Pancreas (tissue), 10 donors: ENCODE measurements at places on chromosomes 4 and X. TPM values are rescaled to one million over a fixed set of nuclear protein-coding genes. Genes with fewer than 3 reads are reported as not detected.
A peak's percentile ranks its signal among the peaks of the same experiment; 100 is the strongest.

Gene GPRASP2
- 7.0 TPM for total RNA-seq

DNA sequence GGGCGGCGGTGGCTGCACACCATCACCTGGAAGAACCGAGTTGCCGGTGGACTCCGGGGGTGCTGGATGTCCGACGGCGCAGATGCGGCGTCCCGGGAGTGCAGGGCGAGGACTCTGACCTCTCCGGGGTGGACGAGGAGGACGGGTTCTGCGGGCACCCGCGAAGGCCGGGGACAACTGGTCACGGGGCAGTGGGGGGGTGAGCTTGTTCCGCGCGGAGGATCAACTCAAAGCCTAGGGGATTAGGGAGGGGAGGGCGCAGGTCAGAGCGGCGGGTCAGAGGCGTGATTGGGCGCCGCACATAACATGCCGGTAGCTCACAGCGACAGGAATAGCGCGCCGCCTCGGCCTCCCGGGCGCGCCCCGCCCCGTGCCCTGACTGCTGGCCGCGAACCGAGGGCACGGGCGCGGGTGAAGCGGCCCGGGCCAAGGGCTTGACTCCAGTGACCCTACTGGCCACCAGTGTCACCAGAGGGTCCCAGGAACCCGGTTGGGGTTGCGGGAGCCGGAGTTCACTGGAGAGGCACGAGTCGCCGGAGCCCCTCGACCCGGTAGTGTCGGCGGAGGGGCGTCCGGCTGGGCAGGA, at the start of gene KLHL34:
Gene KLHL34 (minus strand): TSS at position 179 of the 586 bp plus-strand sequence. CDS start 542 bp downstream, outside the sequence.
- no peaks in the 10 kb centered on the region for H3K27me3 ChIP-seq
- H3K27ac ChIP-seq: no peak within 1 kb of the TSS
- H3K36me3 ChIP-seq: no peaks in the 10 kb centered on the region
- H3K4me1 ChIP-seq: no peaks in the 10 kb centered on the region
- peak; percentile 17 for DNase-seq

GRCh38 chr4:118033148-118034052, 886 bp upstream of the NDST3 start:
- H3K36me3 ChIP-seq: no peaks in the 10 kb centered on the region
- peak; percentile 51 for DNase-seq
- H3K4me1 ChIP-seq: peaks cover 4% of the 10 kb centered on the region
- no peak overlapping the region for H3K27ac ChIP-seq
- H3K27me3 ChIP-seq: peaks cover 10% of the 10 kb centered on the region

GRCh38 chr4:61210186-61210939, 10.2 kb downstream of the ADGRL3 start:
- no peak for DNase-seq
- no peaks in the 10 kb centered on the region for H3K36me3 ChIP-seq
- H3K27me3 ChIP-seq: no peaks in the 10 kb centered on the region
- H3K4me3 ChIP-seq: no peak overlapping the region
- H3K27ac ChIP-seq: no peak overlapping the region
- H3K4me1 ChIP-seq: no peaks in the 10 kb centered on the region

DNA sequence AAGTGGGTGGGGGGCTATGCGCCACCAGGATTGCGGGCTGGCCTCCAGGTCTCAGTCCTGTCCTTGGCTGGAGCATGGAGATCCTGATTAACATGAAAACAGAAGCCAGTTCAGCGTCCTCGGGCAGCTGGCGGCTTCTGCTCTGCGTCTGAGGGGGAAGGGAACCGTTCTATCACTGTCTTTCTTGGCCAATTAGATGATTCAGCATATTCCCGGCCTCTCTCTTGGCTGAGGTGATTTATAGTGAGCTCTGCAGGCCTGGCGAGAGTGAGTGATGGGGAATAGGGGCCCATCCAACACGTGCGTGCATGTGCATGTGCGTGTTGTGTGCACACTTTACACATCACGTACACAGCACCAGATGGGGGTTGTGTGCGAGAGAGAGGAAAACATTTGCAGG, 145.8 kb upstream of the ATP6AP2 start:
- H3K27me3 ChIP-seq: no peaks in the 10 kb centered on the region
- H3K4me1 ChIP-seq: no peaks in the 10 kb centered on the region
- H3K36me3 ChIP-seq: no peaks in the 10 kb centered on the region
- no peak overlapping the region for H3K27ac ChIP-seq
- H3K4me3 ChIP-seq: no peak overlapping the region

GRCh38 chrX:104430742-104431119, 135.3 kb upstream of the IL1RAPL2 start:
- H3K27ac ChIP-seq: no peak overlapping the region
- no peak for DNase-seq
- H3K4me1 ChIP-seq: no peaks in the 10 kb centered on the region
- H3K36me3 ChIP-seq: no peaks in the 10 kb centered on the region
- no peak overlapping the region for H3K4me3 ChIP-seq
- H3K27me3 ChIP-seq: peaks cover 6% of the 10 kb centered on the region

DNA sequence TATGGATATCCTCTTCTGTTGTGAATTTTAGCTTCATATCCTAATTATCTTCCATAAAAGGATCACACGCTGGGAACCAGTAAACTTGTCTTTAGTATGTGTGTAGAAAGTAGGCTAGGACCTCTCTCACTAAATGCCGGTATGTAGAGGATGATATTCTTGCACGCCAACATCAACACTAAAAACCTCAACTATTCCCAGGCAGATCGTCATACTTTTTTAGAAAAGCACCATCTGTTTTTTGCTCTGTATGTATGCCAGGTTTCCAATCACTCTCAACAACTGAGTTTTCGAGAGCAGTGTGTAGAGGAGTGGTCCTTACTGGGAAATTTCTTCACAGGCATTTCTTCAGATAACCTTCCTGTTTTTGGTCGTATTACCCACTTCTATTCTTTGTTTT, 283.6 kb downstream of the GALNTL6 start:
- H3K4me3 ChIP-seq: no peak overlapping the region
- no peaks in the 10 kb centered on the region for H3K4me1 ChIP-seq
- no peak for DNase-seq
- no peak overlapping the region for H3K27ac ChIP-seq
- no peaks in the 10 kb centered on the region for H3K36me3 ChIP-seq
